ENCODE measurements at places on chromosomes 7 and 10. TPM values are rescaled to one million over a fixed set of nuclear protein-coding genes. Genes with fewer than 3 reads are reported as not detected.

DNA sequence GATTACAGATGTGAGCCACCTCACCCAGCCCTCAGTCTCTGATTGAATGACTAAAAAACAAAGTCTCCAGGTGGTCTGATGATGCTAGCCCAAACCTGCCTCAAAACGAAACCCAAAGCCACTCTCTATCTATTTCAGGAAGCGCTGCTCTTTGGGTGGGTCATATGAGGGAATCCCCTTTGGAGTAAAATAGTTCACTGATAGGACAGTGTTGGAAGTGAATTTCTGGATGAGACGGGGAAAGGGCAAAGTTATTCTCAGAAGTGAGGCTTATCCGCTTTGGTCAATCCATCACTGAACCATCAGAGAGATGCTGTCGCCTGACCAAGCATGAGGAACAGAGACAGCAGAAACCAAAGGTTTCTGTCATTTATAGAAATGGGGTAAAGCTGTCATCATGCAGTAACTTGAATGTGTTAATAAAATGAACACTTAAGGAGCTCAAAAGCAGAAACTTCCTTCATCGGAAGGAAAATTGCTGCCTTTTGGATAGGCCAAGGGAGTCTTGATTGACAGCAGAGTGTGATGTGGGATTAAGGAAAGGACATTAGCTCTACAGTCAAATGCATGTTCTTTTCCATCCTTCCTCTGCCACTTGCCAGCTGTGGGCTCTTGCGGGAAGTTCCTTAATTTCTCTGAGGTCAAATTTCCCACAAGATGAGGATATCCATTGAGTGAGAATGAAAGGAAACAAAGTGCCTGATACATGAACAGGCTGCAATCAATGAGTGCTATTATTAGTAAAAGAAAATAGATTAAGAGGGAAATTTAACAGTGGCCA, 64.9 kb upstream of the C1QL3 start:
- H3K4me1 ChIP-seq = no peaks in the 10 kb centered on the region
- no peak overlapping the region for H3K27ac ChIP-seq
- no peak for DNase-seq
- no peak overlapping the region for H3K4me3 ChIP-seq

- no peak for DNase-seq
- no peaks in the 10 kb centered on the region for H3K4me1 ChIP-seq
- no peak overlapping the region for H3K27ac ChIP-seq
- H3K36me3 ChIP-seq = no peaks in the 10 kb centered on the region
- no peaks in the 10 kb centered on the region for H3K27me3 ChIP-seq
Measured at GRCh38 chr7:96067321-96067720, 254.6 kb downstream of the SLC25A13 start.

TAS2R3 gene
- 0.33 TPM for polyA plus RNA-seq

ELN gene
- polyA plus RNA-seq = 192 TPM
